Activated CD4-positive, alpha-beta T cell treated with anti-CD3 and anti-CD28 coated beads for 36 hours (primary cell): ENCODE measurements at places on chromosomes 4 and X.

GRCh38 chr4:40058854-40059253, 2.2 kb downstream of the N4BP2 start:
- no peak for DNase-seq

GRCh38 chr4:124851741-124852140, 139.2 kb upstream of the ANKRD50 start:
- DNase-seq, result no peak

DNA sequence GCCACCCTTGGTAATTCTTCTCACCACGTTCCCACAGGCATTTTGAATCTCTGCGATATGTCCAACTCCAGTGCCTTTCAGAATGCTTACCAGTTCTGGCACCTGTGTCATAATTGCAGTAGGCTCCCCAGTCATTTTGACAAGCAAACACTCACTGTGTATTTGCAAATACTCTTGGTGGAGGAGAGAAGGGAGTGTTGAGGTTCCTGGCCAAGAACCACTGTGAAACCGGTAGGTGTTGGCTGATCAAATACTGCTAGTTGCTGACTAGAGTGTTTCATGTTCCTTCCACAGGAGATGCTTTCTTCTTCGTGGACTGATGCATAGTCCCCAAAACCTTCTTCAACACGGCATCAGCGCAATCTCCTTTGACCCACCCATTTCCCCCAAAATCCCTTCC, 16.0 kb upstream of the NLGN4X start:
- DNase-seq, result no peak

- no peak for DNase-seq
These were observed 185.5 kb downstream of the PTTG2 start for GRCh38 chr4:38145741-38146140.

GRCh38 chr4:165070560-165070959, 16.9 kb downstream of the TRIM75 start:
- DNase-seq, result no peak

GRCh38 chrX:68455151-68455510, 21.8 kb upstream of the OPHN1 start:
- no peak for DNase-seq

DNA sequence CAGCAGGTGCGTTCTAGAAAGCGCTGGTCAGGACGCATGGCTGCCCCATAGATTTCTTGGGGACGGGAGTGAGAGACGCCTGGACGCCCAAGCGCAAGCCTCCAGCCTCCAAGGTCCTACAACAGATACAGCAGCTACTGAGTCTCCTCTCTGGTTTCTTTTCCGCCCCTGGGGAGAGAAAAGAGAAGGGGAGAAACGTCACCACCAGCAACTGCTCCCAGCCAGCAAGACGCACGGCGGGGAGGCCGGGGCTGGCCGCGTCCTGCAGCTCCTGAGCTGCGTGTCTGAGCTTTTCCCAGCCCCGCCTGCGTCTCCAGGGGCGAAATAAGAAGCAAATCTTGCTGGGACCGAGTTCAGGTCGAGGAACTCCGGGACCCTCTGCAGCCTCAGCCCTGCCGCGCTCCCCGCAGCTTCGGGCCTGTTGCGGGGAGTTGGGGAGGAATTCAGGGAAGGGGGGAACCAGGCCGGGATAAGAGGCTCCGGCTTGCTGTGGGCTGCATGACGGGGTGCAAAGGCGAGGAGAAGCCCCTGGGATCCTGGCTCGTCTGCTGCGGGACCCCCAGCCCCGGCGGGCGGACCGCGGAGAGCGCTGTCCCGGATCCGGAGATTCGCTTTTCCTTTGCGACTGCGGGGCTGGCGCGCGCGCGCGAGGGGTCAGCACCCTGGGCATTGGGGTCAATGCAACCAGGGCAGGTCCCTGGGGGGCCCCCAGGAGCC, 6.8 kb upstream of the SHOX start:
- no peak for DNase-seq

- no peak for DNase-seq
These were observed 62.5 kb downstream of the RGS12 start for GRCh38 chr4:3355266-3355748.

DNA sequence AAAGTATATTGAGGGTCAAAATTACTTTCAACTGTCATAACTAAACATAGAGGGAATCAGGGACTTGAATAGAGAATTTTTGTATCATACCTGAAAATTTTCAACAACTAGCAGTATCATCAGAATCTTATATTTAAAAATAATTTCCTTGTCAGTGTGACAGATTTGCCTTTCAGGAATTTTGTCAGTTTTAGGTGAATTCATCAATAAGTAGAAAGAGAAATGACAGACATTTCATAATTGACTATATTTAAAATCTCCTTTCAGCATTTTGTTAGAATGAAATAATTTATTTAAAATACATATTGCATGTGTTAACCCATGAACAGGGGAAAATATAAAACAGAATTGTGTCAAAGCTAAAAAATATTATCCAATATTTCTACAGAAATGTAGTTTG, 8.6 kb upstream of the PDCL2 start:
- DNase-seq, result no peak

- no peak for DNase-seq
These were observed 66.3 kb downstream of the CLDN34 start for GRCh38 chrX:10033375-10034007.

GRCh38 chrX:66162331-66162822, 1.7 kb upstream of the HEPH start:
- DNase-seq, result no peak

GRCh38 chr4:69594382-69594781, 45.1 kb downstream of the UGT2A2 start:
- DNase-seq, result no peak

- peak; percentile 42 for DNase-seq
These were observed 214.4 kb upstream of the CPEB2 start for GRCh38 chr4:14787894-14788293.

- DNase-seq, result no peak
These were observed 561.5 kb downstream of the INPP4B start for GRCh38 chr4:142284402-142285221.

DNA sequence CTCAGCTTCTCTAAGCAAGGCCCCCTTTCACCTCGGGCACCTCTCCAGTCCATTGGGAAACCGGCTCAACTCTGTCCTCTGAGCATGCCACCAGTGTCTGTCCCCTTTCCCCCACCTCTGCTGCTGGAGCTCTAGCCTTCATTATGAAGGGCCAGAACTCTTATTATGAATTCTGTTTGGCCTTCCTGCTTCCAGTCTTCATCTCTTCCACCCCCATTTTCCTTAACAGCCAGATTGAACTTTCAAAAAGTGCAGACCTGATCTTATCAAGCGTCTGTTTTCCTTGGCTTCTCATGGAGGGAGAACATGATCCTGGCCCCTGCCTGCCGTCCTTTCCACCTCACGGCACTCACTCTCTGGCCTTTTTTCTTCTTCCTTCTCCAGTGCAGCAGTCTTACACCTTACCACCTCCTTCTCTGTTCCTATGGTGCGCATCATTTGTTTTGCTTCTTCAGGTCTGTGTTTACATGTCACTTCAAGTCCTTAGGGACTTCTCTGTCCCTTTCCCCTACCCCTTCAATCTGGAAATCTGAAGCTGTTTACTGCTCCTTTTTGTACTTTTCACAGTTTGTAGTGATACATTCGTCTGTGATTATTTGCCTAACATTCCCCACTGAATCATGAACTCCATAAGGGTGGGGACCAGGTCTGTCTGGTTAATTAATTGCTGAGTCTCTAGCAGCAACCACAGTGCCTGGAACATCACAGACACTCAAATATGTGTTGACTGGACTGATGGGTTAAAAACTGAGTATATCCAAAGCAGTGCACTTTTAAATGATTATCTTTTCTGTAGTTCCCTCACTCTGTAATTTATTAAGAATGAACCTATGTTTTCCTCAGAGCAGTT, 55.8 kb downstream of the FNIP2 start:
- DNase-seq, result no peak

- no peak for DNase-seq
These were observed 9.3 kb downstream of the HMX1 start for GRCh38 chr4:8862334-8862733.

GRCh38 chrX:97117572-97117971, 233.9 kb downstream of the RPA4 start:
- no peak for DNase-seq

DNA sequence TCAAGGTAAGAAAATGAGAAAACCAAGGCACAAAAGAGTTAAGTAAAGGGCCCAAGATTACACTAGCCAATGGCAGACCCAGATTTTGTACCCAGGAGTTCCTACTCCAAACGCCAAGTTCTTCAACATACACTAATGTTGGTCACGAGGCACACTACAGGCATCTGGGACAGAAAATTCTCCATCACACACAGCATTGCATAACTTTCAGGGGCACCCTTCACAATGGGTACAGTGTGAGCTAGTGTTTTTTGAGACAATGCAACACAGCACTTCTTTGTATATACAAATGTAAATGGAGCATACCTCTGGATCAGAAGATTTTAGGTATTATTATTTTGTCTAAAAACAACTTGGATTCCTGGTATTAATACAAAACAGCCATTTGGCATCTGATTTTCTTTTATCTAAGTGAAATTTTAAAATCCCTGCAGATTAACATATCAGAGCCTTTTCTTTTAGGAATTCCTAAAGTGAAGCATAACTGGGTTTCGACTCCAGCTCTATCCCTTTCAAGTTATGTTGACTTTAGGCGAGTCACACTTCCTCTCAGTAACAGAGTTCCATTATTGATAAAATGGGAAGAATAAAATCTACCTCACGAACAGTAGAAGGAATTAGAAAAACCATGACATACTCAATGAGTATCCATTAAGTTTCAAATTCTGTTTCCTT, 41.1 kb downstream of the ADGRA3 start:
- DNase-seq, result no peak

DNA sequence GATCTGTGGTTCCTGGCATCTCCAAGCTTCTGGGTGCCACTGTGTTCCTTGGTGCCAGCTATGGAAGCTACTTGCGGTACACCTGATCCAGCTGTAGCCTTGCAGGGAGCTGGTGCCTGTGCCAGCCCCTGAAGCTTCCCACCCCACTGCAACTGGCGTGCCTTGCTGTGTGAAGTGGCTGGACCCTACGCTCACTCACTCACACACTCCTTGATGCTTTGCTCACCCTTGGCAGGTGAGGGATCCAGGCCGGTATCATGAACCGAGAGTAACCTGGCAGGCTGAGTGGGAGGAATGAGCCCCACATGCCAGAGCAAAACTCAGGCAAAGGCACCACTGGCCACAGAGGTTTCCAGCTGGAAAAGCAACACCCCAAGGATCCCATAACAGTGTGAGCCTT, 31.3 kb upstream of the TEX13C start:
- DNase-seq, result no peak

GRCh38 chrX:135307171-135307570, 2.1 kb upstream of the ETDC start:
- no peak for DNase-seq

- no peak for DNase-seq
These were observed 74.4 kb upstream of the RBMX start for GRCh38 chrX:136954930-136955329.

GRCh38 chrX:136725441-136726104, 55.2 kb downstream of the ARHGEF6 start:
- no peak for DNase-seq

GRCh38 chr4:89700766-89701423, 136.1 kb downstream of the SNCA start:
- no peak for DNase-seq

DNA sequence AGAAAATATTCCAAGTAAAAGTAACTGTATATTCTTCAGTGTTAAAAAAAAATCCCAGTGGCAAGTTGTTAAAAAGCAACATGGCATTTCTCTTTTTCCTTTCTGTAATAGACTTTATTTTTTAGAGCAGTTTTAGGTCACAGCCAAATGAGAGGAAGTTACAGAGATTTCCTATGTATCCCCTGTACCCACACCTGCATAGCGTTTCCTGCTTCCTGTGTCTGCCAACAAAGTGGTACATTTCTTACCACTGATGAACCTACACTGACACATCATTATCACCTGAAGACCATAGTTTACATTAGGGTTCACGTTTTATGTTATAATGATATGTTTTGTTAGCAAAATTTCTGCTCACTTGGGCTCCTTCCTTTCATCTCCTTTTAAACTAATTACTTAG, 124.7 kb downstream of the GPAT3 start:
- no peak for DNase-seq

- peak; percentile 63 for DNase-seq
These were observed 293.1 kb downstream of the CAMK2D start for GRCh38 chr4:113468165-113469022.

GRCh38 chr4:52548818-52549570, 110.1 kb downstream of the USP46 start:
- DNase-seq, result no peak

- DNase-seq, result no peak
These were observed 54.6 kb downstream of the C4orf50 start for GRCh38 chr4:5963611-5964010.
